ENCODE measurements at places on chromosomes 1 and 21.

- no peak for DNase-seq
These were observed 29.6 kb downstream of the SLC1A7 start for GRCh38 chr1:53112861-53113260.

DNA sequence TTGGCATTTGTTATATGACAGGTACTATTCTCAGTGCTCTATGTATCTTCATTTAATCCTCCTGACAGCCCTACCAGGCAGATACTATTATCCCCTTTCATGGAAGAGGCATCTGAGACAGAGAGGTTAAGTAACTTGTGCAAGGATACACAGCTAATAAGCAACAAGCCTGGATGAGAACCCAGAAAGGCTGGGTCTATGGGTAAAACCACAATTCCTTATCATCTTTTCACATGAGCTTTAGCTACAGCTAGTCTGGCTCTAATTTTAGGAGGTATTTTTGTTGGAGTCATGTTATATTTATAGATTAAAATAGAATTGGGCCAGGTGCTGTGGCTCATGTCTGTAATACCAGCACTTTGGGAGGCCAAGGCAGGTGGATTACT, 27.7 kb downstream of the DNTTIP2 start:
- no peak for DNase-seq

GRCh38 chr1:18820791-18821641, 38.4 kb downstream of the TAS1R2 start:
- DNase-seq, result peak; percentile 45

- DNase-seq, result no peak
These were observed 858.0 kb downstream of the USP25 start for GRCh38 chr21:16587681-16588375.

DNA sequence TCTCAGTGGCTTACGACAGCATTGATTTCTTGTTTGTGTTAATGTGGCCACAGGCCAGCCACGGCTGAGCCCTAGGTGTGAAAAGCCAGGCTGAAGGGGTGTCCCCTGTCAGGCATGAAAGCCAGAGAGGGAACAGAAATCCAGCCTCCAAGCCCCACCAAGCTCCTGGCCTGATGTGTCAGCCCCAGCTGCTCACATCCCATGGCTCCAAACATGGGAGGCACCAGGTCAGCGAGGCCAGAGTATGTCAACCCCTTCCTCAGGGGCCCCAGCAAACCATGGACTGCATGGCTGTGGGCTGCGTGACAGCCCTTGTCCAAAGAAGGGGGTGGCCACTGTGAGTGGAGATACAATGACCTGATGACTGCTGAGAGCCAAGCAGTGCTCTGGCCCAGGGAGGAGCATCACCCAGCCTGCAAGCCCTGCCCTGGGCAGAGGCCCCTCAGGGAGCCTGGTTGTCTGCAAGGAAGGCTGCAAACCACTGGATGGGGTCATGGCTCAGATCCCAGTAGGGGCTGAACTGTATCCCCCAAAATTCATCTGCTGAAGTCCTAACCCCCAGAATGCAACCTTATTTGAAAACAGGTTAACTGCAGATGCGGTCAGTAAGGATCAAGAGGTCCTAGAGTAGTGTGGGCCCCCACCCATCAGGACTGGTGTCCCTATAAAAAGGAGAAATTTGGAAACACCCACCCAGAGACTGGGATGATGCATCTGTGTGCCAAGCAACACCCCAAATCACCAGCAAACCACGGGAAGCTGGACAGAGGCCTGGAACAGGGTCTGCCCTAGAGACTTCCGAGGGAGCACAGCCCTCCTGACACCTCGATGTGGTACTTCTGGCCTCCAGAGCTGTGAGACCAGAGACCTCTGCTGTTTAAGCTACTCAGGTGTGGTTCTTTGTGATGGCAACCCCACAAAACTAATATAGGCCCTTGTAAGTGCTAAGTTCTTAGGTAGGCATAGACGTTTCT, 3.3 kb upstream of the MX2 start:
- DNase-seq, result no peak

DNA sequence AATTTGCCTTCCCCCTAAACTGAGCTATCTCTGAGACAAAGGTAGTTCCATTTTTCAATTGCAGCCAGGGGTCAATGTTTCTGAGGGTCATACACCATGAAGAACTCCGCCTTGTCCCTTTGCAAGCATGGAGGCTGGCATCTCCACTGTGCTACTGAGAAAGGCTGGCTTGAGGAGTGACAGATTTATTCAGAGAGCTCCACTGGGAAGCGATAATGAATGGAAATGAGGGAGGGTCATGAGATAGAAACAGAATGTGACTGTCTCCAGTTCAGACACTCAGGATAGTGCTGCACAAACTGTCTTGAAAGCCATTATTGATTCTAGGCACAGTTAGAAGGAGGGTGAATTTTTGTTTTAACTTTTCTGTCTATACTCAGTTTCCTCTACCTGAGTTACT, 197.5 kb downstream of the ZNF326 start:
- DNase-seq, result no peak

DNA sequence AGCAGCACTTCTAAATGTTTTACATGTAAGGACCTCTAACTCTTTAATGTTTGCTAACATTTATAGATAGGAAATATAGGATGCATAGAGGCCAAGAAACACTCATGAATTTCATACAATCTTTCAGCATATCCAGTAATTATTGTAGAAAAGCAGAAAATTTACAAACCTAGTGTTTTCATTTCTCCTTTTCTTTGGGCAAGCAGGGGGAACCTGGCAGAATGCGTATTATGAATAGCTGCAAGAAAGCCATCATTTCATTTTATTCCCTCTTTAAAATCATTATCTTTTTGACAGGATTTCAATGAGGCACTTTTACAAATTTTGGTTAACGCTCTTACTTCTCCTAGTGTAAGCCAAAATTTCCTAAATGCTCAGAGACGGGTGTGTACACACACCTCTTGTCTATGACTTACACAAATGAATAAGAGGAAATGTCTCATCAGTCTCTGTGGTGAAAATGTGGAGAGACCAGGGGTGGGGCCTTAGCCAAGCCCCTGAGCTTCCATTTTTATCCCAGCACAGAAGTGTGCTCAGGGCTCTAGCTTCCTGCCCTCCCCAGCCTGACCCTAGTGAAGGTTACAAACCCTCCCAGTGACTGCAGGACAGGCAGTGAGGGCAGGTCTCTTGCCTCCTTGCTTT, 91.6 kb downstream of the LRRC8C start:
- DNase-seq, result no peak

- DNase-seq, result no peak
These were observed 78.8 kb upstream of the CD1D start for GRCh38 chr1:158101927-158102326.

DNA sequence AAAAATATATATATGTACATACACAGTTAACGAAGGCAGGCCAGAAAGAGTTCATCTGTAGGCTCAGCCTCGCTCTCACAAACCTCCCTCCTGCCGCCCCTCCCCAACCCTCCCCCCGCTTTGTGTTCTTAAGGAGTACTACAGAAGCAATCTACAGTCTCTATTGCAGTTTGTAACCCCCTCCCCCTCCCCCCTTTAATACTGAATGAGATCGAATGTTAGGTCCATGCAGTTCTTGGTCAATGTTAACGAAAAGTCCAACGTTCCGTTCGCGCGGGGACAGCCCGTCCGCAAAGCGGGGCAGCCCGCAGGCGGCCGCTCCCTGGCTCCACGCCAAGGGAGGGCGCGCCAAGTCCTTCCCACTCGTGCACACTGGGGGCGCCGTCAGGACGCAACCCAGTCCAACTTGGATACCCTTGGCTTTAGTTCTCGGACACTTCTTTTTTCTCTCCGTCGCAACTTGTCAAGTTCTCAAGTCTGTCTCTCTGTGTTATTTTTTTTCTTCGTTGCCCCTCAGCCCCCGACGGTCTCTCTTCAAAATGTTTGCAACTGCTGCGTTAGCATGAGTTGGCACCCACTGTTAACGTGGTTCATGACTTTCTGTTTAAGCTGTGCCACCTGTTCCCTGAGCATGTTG, 2.2 kb downstream of the JUN start:
- DNase-seq, result no peak

- no peak for DNase-seq
These were observed 112.3 kb upstream of the IRF2BP2 start for GRCh38 chr1:234722270-234722704.

GRCh38 chr1:67517046-67517445, 86.8 kb upstream of the SERBP1 start:
- no peak for DNase-seq

DNA sequence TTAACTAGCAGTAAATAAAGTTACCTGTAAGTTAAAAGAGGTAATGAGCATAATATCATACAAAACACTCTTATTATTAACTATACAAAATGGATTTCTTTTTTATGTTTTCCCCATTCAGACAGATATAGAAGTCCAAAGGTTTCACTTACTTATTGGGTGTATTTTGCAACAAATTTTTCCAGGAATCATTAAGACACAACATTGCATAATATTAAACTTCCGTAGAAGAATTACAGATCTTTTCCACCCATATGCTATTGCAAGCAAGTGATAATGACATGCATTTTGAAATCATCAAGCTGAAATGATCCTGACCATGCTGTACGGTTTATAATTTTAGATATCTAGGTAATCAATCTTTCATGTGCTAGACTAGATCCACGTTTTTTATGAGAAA, 957.0 kb downstream of the NCAM2 start:
- DNase-seq, result no peak

- no peak for DNase-seq
These were observed 2.7 kb downstream of the ITGA10 start for GRCh38 chr1:145906954-145907753.

DNA sequence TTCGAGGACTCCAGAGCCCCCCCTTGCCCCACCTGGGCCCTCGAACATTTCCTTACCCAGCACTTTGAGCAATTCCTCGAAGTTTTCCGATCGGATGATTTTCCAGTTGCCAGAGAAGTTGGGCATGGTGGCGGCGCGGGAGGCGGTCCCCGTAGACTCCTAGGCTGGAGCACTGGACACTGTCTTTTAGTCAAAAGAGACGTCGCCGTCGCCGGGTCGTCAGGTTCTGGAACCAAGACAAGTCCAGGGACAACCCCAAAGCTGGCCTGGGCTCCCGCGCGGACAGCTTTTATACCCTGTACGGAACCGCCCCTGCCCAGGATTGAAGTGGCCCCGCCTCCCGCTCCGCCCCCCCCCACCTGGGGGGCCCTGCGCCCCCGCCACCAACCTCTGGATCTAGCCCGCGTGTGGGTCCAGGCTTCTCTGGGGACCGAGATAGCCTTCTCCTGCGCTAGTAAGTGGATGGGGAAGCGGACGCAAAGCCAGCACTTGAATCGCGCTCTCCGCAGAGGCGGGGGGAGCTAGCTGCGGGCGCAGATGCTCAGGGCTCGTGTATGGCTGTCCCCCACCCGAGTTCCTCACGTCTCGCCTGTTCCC, at the start of gene CRABP2:
Gene CRABP2 (minus strand): TSS at position 263 of the 597 bp plus-strand sequence. CDS start 137 bp downstream, at position 126.
- DNase-seq, result no peak

DNA sequence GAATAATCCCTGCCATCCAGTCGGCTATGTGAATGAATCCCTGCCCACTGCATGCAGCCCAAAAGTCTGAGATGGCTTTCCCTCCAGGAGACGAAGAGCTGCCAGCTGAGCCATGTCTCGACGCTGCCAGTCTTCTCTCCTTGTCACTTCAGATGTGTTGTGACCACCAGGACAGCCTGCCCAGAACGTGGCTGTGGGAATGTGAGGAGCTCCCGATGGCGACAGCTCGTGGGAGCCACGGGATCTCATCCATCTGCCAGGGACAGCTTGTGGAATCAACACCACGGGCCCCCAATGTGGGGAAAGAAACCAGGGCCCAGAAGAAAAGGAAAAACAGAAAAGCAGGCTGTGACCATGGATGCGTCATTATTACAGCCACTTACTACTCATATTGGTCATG, 67.2 kb downstream of the NFASC start:
- no peak for DNase-seq

- DNase-seq, result no peak
These were observed 170.8 kb downstream of the EDEM3 start for GRCh38 chr1:184583849-184584248.

- DNase-seq, result no peak
These were observed 186.6 kb downstream of the AK5 start for GRCh38 chr1:77468257-77468948.

GRCh38 chr1:161304927-161305866, 4.6 kb downstream of the MPZ start:
- DNase-seq, result no peak

DNA sequence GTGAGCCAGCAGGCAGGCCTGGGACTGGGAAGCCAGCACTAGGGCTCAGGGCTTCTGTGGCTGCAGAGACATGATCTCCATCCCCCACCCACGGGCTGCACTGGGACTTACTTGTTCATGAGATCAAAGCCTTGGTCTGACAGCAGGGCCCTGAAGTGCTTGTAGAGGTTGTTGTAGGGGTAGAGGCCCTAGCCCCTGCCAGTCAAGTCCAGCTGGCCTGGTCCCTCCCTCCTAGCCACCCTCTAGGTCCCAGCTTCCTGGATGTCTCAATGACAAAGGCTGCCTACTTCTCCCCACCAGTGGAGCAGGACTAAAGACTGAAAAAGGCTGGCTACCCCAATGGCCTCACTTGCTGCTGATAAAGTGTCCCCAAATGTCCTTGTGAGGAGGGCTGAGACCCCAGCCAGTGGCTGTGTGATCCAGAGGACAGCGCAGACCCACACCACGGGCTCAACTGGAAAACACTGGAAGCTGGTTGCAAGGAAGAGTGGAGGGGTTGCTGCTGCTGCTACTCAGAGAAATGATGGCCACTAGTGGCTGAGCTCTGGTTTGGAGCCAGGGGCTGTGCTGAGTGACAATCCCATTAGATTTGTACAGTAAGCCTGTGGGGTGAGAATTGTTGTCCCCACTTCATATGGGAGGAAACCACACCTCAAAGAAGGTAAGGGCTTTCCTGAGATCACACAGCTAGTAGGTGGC, 1.4 kb downstream of the HTR1D start:
- DNase-seq, result no peak

- no peak for DNase-seq
These were observed 71.2 kb upstream of the ECE1 start for GRCh38 chr1:21361506-21361905.

DNA sequence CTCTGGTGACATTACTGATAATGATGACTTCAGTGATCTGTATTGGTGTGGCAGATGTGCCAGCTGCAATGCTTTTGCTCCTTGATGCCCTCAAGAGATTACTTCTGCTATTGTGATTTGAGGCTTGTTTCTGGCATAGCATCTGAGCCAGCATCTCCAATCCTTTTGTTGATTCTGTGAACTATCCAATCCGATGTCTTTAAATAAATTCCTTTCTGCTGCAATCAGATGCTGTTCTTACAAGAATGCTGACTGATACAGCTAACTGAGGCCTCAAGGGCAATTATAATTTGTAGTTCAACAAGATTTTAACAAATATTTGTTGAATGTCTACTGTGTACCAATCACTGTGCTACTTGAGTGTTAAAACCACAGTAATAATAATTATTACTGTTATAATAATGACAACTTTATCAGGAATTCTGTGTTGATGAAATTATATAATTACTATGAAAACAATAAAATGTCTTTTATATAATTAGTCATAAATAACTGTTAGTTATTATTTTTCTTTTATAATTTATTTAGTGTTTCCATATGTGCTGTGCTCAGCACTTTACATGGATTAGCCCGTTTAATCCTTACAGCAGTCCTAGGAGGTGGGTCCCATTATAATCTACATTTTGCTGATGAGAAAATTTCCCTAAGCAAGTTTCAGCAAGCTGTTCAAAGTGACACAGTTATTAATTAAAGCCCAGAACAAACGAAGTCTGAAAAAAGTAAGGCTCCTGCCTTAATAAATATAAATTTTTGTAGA, 308.2 kb downstream of the BRINP3 start:
- DNase-seq, result no peak
